ENCODE measurements at places on chromosomes 7 and 10.
A peak's percentile ranks its signal among the peaks of the same experiment; 100 is the strongest.

DNA sequence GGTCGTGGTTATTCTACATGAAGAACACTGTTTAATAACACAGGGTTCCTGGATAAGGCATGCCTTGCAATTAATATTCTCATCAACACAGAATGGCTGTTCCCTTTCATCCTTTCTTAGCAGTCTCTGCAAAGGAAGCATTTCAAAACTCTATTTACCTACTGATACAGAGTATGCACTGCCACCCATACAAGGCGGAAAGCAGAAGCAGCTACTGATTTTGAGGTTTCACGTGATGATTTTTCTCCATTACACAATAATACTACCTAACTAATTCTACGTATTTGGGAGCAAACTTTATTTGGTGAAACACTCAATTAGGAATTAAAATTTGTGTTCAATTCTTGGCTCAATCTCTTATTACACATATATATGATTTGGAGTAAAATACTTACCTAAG lies 43.0 kb upstream of the COL1A2 start:
- ATAC-seq: no peak

DNA sequence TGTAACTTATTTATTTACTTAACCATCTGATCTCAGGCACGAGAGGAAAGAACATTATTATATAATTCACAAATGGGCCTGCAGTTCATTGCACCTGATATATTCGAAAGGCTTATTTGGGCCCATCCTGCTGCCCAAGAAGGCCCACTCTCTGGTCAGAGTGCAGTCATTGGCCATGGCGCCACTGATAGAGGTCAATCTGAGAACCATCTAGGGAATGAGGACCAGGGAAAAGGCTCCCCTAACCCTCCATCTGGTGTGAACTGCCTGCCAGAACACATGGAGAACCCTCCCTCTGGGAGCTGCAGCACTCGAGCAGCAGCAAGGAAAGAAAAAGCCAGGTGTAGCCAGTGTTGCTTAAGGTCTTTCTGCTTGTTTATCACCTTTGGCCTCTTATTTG lies 136.6 kb downstream of the REEP3 start:
- ATAC-seq: no peak

- ATAC-seq: no peak
Observed at GRCh38 chr10:29276251-29276850, 12.5 kb upstream of the LYZL1 start.

- no peak for ATAC-seq
Observed at GRCh38 chr7:30915751-30916150, 4.1 kb downstream of the AQP1 start.

DNA sequence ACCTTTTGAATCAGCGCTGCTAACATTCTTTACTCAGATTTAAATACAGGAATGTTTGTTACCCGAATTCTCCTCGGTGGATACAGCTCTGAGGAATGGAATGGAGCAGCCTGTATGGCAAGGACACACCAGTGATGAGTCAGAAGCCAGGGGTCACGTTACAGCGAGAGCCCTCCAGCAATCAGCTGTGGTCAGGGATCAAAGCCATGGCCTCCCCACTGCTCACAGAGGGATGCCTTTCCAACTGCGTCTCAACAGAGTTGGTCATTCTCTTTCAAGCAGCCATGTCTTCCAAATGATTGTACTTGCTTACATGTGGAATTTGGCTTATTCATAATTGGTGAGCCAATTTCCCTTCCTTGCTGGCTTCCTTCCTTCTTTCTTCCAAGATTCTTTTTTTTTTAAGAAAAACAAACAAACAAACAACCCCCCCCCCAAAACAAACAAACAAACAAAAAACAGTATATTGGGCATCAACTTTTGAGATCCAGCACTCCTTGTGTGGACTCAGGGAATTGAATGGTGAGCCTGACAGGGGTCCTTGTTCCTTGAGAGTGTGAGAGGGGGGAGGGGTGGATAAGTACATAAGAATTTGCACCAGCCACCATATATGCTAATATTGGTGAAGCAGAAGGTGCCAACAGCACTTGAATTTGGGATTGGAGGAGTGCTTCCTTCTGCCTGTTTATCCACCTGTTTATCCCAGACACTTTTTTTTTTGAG lies 100.2 kb downstream of the ATXN7L1 start:
- peak; percentile 35 for ATAC-seq

GRCh38 chr10:9331583-9332008 lies 1277.1 kb downstream of the GATA3 start:
- ATAC-seq: peak; percentile 45

DNA sequence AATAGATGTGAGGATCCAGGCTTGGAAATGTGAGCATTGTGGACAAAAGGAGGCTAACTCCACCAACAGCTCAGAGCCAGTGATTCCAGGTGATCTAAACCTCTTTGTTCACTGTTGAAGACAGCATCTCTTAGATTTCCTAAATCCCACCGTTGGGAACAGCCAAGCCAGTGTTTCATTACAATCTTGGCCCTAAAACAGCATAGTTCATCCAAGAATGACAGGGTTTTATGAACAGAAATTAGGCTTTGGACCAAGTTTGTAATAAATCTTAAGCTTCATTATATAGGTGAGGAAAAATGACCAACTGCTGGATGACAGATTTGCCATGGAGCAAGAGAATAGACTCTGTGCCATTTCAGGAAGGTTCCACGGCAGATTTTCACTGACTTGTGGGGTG lies 65.8 kb downstream of the MTURN start:
- ATAC-seq: no peak
